ENCODE measurements at places on chromosomes 2 and 18. TPM values are rescaled to one million over a fixed set of nuclear protein-coding genes. Genes with fewer than 3 reads are reported as not detected.

DNA sequence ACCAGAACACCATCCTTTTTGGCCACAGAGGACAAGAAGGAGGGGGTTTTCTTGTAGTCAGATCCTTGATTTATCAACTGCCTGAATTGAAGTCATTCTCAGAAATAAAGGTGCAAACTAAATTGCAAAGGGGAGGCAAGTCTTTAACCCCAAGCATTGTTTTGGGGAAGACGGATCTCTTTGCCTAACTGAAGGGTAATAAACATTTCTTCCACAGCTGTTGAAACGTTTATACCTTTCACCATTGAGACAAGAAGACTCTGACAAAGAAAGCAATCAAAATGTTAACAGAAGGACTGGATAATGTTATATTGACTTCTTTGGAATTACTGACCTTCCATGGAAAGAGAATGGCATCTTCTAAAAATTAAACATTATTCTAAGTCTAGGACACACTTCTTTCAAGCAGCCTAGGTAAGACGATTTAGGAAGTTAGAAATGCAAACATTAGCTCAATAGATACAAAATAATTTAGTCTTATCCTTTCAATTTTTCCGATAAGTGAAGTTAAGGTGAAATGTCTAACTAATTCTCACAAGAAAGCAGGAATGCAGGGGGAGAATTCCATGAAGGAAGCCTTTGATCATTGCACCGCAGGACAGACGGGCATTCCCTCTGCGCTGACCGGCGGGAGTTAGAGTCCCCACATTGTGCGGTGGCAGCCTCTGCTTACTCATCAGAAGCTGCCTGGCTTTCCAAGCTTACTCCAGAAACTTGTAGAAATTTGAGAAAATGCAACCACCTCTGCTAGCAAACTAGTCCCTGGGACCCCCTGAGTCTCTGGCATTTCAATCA lies 69.4 kb upstream of the COPS8 start:
- no peak overlapping the region for H3K27ac ChIP-seq
- no peaks in the 10 kb centered on the region for H3K36me3 ChIP-seq
- H3K27me3 ChIP-seq, result peaks cover 14% of the 10 kb centered on the region
- no peaks in the 10 kb centered on the region for H3K4me1 ChIP-seq

The ABCG8 gene
- polyA plus RNA-seq, result not detected

DNA sequence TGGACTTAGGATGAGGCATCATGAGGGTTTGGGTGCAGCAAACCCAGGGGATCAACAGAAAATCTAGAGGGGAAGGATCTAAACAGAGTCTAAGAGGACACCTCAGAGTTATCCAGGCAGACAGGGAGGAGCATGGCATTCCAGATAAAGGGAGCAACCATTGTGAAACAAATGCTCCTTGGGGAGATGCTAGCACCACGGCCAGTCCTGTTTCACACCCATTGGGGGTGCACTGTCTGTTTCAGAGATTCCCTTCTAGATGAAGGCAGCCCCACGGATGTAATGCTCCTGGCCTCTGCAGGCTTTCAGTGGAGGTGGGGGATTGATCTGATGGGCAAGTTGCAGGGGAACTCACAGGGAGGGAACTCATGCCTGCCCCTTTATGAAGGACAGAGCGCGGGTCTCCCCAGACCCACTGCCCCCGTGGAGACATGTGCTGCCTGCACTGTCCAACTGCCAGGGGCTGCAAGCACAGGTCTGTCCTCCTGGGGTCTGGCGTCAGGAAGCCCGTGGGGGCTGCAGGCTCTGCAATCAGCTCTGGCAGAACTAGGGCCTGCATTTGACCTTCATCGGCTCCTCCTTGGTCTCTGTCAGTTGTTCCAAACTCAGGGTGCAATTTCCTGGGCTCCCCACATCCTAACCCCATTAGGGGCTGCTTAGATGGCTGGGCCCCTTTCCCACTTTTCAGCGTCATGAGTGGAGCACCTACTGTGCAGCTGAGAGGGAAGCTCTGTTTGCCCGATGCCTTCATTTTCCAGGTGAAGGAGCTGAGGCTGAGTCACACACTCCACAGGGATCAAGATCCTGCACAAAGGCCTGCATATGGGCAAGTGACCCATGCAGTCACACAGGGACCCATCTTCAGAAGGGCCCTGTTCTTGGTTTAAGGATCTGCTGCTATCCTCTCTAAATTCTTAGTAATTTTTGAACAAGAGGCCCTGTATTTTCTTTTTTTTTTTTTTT lies 163.4 kb downstream of the ARL4C start:
- peaks cover 32% of the 10 kb centered on the region for H3K4me1 ChIP-seq
- peaks cover 10% of the 10 kb centered on the region for H3K27me3 ChIP-seq
- no peak overlapping the region for H3K27ac ChIP-seq
- no peak overlapping the region for H3K4me3 ChIP-seq

DNA sequence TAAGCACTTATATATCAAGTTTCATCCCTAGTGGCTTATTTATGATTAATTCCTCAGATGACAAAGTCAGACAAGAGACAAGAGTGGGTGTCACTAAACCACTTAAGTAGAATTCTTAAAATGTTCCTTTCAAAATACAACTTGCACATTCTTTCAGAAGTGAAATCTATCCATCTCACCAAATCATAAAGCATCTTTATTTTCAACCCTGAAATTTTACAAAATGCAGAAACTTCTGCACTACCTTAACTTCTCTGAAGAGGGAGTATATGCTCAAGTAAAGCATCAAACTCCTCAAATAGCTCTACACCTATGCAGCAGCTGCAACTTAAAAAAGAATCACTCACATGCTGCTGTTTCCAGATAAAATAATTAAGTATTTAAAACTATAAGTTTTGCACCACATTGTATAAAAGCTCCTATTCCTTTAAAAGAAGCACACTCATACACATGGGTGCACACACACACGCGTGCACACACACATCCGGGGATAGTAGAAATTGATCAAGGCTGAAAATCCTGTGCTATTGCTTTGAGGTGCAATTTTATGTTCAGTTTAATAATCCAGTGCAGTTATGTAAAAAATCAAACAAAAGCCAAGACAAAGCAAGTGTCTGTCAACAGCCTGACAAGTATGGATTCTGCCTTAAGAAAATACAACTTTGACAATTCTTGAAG lies 244.5 kb downstream of the TCF4 start:
- no peak overlapping the region for H3K27ac ChIP-seq
- peaks cover 17% of the 10 kb centered on the region for H3K4me1 ChIP-seq
- no peaks in the 10 kb centered on the region for H3K27me3 ChIP-seq
- no peaks in the 10 kb centered on the region for H3K36me3 ChIP-seq

The SCG2 gene
- polyA plus RNA-seq, result not detected

The GKN1 gene
- polyA plus RNA-seq, result not detected

The PDE11A gene
- polyA plus RNA-seq, result not detected

DNA sequence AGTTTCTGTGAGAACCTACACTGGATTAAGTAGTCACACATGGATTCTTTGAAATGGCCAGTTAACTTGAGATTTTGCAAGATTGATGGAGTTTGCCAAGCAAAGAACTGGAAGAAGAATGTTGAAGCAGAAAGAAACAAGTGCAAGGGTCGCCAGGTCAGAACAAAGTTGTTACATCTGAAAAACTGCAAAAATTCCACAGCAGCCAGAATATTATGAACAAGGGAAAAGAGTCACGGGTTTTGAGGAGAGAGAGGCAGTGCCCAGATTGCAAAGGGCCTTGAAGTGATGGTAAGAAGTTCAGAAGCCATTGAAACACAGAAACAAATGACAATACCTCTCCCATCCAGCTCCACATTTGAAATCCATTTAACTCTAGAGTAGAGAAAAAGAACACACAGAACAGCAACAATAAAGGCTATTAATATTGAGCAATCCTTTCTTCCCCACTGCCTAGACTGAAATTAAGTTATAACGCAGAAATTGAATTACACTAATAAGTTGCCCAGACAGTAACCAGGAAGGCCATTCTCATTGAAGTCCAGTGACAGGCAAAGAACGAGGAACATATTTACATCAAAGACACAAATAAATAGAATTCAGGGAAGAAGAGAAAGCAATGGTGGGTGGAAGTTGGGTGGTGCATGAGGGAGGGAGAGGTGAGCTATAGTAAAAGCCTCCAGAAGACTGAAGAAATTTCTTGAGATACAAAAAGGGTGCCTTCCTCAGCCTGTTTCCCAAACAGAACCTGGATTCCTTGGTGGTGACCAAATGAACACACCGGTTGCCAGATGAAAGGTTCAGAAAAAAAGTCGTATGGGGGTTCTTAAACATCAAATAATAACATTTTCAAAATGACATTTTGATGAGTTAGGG lies 80.6 kb downstream of the ARHGAP15 start:
- peaks cover 15% of the 10 kb centered on the region for H3K36me3 ChIP-seq
- peak overlapping the region; percentile 12 for H3K27ac ChIP-seq
- no peak overlapping the region for H3K4me3 ChIP-seq
- peaks cover 16% of the 10 kb centered on the region for H3K4me1 ChIP-seq
- no peak for DNase-seq
- H3K27me3 ChIP-seq, result no peaks in the 10 kb centered on the region

DNA sequence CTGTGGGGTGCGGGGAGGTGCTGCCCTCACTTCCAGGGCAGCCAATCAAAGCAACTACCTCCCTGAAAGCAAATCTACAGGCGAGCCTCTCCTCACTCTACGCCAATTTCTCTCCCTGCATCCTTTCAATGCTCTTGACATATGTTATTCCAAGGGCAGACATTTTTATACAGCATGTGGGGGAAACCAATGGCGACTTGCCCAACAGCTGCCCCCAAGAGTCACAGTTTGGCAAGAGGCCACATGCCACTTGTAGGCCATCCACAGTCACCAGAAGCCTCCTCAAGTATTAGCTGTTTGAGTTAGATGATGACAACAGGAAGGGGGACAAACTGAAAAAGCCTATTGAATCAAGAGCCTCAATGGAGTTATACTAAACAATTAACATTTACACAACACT lies 114.6 kb downstream of the MYO5B start:
- no peaks in the 10 kb centered on the region for H3K4me1 ChIP-seq
- no peaks in the 10 kb centered on the region for H3K36me3 ChIP-seq
- H3K27me3 ChIP-seq, result no peaks in the 10 kb centered on the region
- no peak overlapping the region for H3K27ac ChIP-seq

The TEKT4 gene
- not detected for polyA plus RNA-seq

The GLB1L gene
- 0.44 TPM for polyA plus RNA-seq

GRCh38 chr2:240511351-240512108 lies 46.3 kb downstream of the ANKMY1 start:
- H3K27me3 ChIP-seq, result no peaks in the 10 kb centered on the region
- peaks cover 4% of the 10 kb centered on the region for H3K36me3 ChIP-seq
- no peak overlapping the region for H3K27ac ChIP-seq
- peaks cover 10% of the 10 kb centered on the region for H3K4me1 ChIP-seq

DNA sequence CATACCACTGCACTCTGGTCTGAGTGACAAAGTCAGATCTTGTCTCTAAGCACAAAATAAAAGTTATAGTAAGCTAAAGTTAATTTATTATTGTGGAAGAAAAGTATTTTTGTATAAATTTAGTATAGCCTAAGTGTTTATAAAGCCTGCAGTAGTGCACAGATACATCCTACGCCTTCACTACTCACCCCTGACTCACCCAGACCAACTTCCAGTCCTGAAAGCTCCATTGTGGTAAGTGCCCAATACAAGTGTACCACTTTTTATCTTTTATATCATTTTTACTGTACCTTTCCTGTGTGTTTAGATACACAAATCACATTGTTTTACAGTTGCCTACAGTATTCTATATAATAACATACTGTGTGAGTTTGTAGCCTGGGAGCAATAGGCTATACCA lies 57.5 kb downstream of the UBE2E3 start:
- no peaks in the 10 kb centered on the region for H3K27me3 ChIP-seq
- no peaks in the 10 kb centered on the region for H3K36me3 ChIP-seq
- no peak for DNase-seq
- H3K4me3 ChIP-seq, result no peak overlapping the region
- peaks cover 23% of the 10 kb centered on the region for H3K4me1 ChIP-seq
- no peak overlapping the region for H3K27ac ChIP-seq

The CMPK2 gene
- 10.9 TPM for polyA plus RNA-seq

- no peaks in the 10 kb centered on the region for H3K4me1 ChIP-seq
- H3K27ac ChIP-seq, result no peak overlapping the region
- DNase-seq, result no peak
- no peak overlapping the region for H3K4me3 ChIP-seq
Observed at GRCh38 chr2:131724019-131724418, 196.3 kb downstream of the CCDC74A start.

- peaks cover 5% of the 10 kb centered on the region for H3K27me3 ChIP-seq
- DNase-seq, result no peak
- H3K27ac ChIP-seq, result no peak overlapping the region
Observed at GRCh38 chr2:218517434-218518206, 50.5 kb downstream of the USP37 start.

- no peak overlapping the region for H3K4me3 ChIP-seq
- H3K27ac ChIP-seq, result no peak overlapping the region
- peaks cover 2% of the 10 kb centered on the region for H3K27me3 ChIP-seq
- no peaks in the 10 kb centered on the region for H3K4me1 ChIP-seq
- H3K36me3 ChIP-seq, result no peaks in the 10 kb centered on the region
Observed at GRCh38 chr2:170265321-170265720, 87.4 kb downstream of the MYO3B start.

The ARHGEF4 gene
- not detected for polyA plus RNA-seq

DNA sequence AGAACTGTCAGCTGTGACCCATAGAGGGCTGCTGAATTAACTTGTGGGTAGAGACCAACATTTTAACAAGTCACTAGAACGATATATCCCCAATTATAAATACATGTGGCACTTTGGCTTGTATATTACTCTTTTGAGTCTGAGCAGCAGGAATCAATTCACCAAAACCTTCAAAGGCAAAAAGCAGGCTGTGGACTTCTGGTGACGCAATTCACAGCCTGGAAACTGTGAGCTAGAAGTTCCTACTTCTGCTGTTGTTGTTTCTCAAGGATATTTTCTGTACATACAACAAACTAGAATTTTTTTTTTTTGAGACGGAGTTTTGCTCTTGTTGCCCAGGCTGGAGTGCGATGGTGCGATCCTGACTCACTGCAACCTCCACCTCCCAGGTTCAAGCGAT lies 37.3 kb downstream of the PTCD3 start:
- no peaks in the 10 kb centered on the region for H3K4me1 ChIP-seq
- H3K27ac ChIP-seq, result no peak overlapping the region
- H3K4me3 ChIP-seq, result no peak overlapping the region
- DNase-seq, result no peak

- H3K27me3 ChIP-seq, result no peaks in the 10 kb centered on the region
- H3K4me1 ChIP-seq, result peaks cover 24% of the 10 kb centered on the region
- no peak for DNase-seq
- peak overlapping the region; percentile 13 for H3K27ac ChIP-seq
- peaks cover 23% of the 10 kb centered on the region for H3K36me3 ChIP-seq
Observed at GRCh38 chr2:42342061-42342794, 18.8 kb downstream of the COX7A2L start.

- H3K27ac ChIP-seq, result no peak overlapping the region
- no peaks in the 10 kb centered on the region for H3K36me3 ChIP-seq
- H3K4me1 ChIP-seq, result peaks cover 12% of the 10 kb centered on the region
- peaks cover 19% of the 10 kb centered on the region for H3K27me3 ChIP-seq
Observed at GRCh38 chr2:468648-469336, 180.9 kb upstream of the ALKAL2 start.
